Fibroblast of the conjunctiva (primary cell): ENCODE measurements at places on chromosomes 11 and 22.
A peak's percentile ranks its signal among the peaks of the same experiment; 100 is the strongest.

DNA sequence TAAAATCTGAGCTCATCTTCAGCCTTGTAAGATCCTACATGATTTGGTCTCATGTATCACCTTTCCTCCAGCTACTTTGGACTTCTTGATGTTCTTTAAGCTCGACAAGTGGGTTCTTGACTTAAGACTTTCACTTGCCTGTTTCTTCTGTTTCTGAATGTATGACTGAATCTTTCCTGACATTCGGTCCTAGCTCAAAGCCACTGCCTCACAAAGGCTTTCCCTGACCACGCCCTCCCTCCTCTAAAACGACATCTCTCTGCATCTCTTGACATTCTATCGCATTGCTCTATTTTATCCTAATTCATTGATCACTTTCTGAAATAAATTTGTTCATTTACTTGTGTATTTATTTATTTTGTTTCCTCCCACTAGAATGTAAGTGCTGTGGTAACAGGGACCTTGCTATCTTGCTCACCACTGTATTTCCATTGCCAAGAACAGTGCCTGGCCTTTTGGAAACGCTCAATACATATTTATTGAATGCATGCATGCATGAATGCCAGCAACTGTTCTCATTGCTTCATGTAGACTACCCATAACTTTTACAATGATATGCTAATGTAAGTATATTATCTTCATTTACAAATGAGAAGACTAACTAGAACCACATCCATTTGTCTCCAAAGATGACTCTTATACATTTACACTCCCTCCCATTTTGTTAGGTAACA, 43.0 kb downstream of the LMO2 start:
- no peak for DNase-seq

- DNase-seq, result no peak
Measured at GRCh38 chr11:134429106-134429505, 17.1 kb upstream of the B3GAT1 start.

DNA sequence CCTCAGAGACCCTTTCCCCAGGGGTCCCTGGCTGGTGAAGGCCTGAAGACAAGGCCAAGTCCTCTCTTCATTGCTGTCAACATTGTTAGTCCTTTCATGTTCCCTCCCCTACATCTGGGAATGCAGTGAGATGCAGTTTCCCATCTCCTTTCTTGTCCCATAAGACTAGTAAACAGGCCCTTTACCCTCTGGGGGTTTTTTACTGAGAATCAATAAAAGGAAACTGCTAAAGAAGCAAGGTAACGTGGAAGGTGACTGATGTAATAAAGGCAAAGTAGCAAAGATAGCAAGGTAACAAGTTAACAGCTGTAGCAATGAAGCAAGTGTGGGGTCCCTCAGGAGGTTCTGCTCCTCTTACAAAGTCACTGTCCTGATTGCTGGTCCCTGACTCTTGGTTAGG, 37.3 kb downstream of the TEAD1 start:
- no peak for DNase-seq

- DNase-seq, result no peak
Measured at GRCh38 chr11:63501236-63501635, 4.6 kb upstream of the LGALS12 start.

GRCh38 chr11:35524780-35525179, 636 bp downstream of the PAMR1 start:
- DNase-seq, result no peak

- DNase-seq, result no peak
Measured at GRCh38 chr11:48031602-48032001, 51.2 kb downstream of the PTPRJ start.

DNA sequence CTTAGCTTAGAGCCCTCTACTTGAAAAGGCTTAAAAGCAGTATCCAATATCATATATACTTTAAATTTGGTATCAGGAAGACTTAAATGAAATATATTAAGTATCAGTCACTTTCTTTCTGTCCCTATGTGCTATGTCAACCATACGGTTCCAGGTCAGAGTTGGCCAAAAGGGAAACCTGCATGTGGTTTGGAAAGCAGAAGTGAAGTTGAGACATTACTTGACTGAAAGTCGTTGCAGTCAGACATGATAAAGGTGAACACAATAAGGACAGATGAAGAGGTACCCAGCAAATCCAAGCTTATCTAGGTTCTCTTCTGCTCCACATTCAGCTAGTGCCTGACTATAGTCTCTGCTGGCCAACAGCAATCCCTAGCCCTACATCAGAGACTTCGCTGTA, 336.8 kb downstream of the KCNA4 start:
- no peak for DNase-seq

GRCh38 chr22:36182857-36183256, 18.8 kb downstream of the APOL4 start:
- DNase-seq, result no peak

- DNase-seq, result no peak
Measured at GRCh38 chr22:20175597-20175900, 24.7 kb upstream of the CCDC188 start.

GRCh38 chr11:62182147-62182891, 7.7 kb upstream of the SCGB1D1 start:
- no peak for DNase-seq

DNA sequence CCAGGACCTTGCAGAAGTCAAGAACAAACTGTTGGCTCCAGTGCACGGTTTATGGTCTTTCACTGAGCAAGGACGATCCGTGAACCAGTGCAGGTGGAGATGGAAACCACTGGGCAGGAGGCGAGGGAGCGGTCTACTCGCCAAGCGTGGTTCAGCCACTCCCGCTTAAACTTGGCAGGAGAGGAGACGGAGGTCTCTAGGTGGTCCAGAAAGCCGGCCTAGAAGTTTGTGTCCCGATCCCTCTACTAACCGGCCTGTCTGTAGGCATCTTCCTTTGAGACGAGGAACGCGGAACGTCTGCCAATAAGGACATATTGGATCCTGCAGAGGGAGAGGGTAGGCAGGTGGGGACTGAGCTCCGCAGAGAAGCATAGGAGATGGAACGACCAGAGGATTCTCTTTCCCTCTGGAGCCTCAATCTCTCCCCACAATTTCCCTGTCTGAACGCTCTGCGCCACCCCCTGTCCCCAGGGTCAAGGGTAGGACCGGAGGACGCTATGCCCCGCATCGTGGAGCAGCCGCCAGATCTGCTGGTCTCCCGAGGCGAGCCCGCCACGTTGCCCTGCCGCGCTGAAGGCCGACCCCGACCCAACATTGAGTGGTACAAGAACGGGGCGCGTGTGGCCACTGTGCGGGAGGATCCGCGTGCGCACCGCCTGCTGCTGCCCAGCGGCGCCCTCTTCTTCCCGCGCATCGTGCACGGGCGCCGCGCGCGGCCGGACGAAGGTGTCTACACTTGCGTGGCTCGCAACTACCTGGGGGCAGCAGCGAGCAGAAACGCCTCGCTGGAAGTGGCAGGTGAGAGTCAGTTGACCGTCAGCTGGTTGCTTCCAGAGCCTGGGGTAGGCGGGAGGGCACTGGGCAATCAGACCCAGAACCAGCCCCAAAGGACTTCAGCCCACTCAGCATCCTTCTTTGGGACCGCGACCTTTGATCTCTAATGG, 3.4 kb downstream of the ROBO3 start:
- no peak for DNase-seq

DNA sequence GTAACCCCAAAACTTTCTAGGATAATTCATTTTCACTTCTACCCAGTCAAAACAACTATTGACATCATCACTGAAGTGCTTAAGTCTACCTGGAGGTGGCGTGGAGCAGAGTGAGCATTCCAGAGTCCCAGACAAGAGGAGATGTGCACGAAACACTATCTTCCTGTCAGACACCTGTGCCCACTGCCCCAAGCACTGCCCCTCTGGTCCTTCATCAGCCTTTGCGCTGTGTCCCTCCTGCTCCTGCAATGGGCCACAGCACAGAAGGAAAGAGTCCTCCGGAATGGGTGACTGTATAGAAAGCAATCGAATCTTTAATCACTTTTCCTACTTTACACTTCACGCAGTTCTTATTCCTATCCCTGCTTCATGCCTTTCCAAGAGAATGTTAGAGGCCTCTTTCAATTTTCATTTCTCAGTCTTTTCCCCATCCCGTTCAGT, 512 bp upstream of the GRIA4 start:
- DNase-seq, result peak; percentile 4

DNA sequence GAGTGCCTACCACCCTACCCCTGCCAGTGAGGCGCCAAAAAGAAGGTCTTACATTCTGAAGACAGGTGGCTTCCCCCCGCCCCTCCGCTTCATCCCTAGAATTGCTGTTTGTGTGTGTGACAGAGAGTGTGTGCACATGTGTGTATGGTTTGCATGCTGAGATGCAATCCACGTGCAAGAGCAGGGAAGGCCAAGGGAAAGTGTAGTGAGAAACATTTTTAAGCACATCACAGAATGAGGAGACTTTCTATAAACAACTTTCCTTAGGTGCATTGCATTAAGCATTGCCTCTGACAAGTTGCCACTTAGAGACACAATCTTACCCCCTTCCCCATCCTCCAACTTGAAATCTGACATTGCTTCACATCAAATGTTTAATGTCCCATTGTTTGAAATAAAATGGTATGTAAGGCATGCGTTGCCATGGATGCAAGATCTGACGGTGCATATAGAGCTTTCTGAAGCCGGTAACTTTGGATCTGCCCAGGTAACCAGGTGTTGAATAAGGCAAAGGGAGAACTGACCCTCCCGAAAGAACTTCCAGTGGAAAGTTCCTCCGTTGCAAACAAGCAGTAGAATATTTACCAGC, 21.4 kb downstream of the FJX1 start:
- DNase-seq, result no peak

DNA sequence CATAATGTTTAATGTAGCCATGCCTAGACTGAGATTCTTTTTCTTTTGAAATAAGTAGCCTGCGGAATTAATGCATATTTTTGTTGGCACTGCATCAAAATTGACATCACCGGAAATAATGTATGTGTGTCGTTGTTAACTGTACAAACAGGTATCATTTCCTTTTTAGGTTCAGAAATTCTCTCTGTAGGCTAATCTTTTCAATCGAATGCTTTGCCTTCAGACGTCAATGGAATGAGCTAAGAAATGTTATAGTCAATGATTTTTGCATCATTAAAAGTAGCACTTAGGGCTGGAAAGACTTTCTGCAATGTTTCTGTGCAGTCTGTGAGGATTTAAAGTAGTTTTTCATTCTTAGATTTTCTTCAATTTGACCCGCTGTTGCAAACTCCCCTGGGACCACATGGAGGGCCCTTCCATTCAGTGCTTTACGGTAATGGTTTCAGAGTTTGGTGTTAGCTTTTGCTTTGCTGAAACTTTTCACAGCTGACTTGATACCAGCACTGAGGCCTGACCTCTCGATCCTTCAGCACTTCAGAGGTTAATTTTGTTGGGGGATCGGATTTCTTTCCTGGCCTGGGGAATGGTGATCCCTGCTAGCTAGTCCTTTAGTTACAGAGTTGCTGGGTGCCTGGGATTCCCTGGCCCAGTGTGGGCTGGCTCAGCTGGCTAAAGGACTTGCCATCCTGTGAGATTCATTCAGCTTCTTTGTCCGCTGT, 137.8 kb downstream of the DBX1 start:
- DNase-seq, result no peak

DNA sequence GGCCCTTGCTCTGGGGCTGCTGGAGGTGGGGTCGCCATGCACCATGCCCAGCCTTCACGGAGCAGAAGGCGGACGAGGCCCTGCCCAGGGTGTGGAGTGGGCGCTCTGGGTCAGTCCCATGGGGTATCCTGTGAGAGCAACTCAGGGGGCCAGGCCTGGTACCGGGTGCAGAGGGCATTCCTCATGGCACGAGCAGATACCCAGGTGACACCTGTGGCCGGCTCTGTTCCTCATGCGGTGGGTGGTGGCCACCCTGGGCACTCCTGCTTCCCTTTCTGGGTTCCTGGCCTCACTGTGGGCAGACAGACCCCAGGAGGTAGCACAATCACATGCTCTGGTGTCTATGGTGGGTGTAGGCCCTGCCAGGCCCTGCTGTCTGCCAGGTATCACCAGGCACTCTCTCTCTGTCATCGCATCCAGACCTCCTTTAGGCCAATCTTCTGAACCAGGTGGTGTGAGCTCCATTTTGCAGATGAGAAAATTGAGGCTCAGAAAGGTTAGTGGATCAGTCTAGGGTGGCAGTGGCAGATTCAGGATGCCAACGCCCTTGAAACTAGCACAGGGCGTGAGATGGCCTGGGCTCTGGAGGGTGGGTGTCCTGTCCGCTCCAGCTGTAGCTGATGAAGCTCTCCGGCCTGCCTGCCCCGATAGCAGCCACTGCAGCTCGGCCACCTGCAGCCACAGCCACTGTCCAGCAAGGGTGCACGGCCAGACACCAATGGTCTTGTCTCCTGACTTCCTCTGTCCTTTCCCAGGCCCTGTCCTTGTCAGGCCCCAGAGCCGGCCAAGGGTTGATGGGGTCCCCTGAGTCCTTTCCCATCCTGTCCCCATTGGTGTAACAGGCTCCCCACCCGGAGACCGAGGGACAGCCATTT, 15.1 kb downstream of the DGKZ start:
- no peak for DNase-seq

GRCh38 chr11:27646051-27646818, 54.0 kb downstream of the BDNF start:
- no peak for DNase-seq

DNA sequence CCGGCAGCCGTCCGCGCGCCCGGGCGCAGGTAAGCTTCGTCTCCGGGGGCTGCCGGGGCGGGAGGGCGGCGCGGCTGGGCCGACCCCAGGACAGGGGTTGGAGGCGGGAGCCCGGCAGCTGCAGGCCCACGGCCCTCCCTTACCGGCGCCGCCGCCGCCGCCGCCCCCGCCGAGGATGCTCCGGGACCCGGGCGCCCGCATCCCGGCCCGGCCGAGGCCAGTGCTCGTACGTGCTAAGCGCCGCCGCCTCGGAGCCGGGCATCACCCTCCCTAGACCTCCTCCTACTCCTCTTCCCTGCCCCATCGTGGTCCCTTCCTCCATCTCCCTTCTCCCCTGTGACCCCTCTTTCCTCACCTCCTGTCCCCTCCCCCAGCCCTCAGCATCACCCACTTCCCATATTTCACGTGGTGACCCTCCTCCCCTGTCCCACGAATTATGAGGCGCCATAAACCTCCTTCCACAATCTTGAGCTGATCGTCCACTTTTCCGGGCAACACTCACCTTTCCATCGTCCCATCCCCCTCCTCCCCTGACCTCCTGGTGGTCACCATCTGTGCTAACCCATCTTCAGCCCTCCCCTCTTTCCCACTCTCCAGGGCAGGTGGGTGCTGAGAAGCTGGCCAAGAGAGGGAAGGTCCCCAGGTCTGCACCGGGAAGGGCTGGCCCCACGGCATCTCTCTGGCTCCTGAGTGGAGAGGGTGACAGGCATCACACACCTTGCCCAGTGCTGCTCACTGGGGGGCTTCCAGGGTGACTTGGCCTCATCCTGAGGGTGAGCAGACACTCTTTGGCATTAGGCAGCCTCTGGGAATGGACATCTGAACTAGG, 612 bp downstream of the ASPHD2 start:
- DNase-seq, result no peak
